ENCODE measurements at places on chromosomes 2 and 18.

- no peak for DNase-seq
Observed at GRCh38 chr2:60490848-60491247, 62.6 kb downstream of the BCL11A start.

DNA sequence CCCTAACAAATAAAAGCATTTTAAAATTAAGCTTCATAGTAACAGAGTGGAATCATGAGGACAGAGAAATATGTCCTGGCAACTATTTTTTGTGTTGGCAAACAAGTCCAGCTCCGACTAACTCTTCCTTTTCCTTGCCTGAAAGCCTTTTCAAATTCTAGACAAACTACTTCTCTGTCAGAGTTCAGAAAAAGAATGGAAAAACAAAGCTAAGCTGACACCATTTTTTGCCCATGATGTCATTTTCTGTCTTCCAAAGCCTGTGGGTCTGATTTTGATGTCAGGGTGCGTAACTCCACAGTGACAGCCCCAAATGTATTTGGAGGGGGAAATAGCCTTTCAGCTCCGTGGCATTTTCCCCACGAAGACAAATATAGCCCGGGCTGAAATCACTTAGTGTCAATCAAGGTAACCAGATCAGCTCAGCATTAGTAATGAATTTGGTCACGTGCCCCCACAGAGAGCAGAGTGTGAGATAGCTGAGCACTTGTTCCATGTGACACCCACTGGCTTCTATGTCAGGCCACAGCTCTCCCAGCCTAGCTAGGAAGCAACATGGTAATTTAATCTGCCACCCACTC lies 233.0 kb upstream of the SIX2 start:
- DNase-seq = no peak

DNA sequence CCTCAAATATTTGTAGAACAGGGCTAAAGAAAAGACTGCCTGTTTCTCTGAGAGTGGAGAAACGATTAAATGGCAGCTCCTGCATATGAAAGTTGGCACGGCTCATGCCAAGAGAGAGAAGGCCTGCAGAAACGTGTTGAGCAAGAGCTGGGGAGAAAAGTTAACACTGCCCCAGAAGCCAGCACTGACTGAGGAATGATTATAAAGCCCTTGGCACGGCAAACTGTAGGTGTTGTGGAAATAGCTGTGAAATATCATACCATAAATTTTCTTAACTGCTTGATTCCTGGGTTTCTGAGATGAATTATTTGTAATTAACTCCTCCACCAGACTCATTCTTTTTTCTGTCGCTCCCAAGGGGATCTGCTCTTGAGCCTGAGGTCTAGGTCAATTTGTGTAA lies 4.3 kb downstream of the FRZB start:
- DNase-seq = no peak

DNA sequence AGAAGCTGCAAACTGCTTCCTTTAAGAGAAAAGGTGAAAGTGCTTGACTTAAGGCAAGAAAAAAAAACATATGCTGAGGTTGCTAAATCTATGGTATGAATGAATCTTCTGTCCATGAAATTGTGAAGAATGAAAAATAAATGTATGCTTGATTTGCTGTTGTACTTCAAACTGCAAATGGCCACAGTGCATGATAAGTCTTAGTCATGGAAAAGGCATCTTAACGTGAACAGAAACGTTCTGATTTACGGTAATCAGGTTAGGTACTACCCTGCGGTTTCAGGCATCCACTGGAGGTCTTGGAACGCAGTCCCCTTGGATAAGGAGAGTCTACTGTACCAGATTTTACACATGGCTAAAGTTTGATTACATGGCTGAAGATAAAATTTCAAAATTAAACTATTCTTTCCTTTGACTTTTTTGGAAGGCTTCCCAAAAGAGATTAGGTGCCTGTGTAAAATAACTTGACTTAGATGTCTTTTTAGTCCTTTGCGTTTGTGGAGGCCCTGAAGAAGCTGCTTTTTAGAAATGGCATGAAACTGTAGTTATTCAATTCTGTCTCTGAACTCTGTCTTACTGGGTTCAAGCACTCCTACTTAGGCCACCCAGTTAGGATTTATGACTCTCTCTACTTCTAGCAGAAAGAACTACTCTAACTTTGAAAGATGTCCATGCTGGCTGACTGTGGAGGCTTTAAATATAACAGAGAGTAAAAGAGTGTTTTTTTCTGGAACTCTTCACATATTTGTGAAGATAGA lies 35.9 kb upstream of the SCN9A start:
- DNase-seq = no peak

DNA sequence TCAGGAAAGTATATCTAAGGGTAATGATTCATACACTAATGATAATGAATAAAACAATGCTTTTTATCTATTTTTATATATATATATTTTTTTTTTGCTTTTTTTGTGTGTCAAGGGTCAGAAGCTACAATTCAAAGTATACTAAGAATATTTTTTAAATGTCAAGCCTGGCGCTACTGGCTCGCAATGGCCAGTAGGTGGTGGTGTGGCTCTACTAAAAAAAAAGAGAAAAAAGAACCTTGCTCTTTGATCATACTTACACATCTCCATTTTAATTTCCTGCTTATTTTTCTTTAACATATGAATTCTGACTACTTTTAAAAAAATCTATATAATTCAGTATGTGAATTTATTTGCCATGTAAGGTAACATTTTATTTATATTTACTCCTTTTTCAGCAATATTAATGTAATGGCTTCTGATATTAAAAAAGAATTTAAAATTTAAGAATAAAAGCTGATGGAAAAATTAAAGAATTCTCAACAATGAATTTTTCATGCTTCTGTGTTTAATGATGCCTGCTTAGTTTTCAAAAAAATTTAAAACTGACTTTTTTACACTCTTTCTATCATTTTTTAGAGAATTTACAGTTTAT lies 232.9 kb downstream of the GULP1 start:
- DNase-seq = peak; percentile 1

- no peak for DNase-seq
Observed at GRCh38 chr2:216279459-216279858, 92.8 kb downstream of the MARCHF4 start.

GRCh38 chr18:850960-851359 lies 38.9 kb upstream of the YES1 start:
- no peak for DNase-seq

- DNase-seq = no peak
Observed at GRCh38 chr2:108287169-108287568, 1.5 kb upstream of the SULT1C2 start.

- no peak for DNase-seq
Observed at GRCh38 chr2:36650031-36650829, 46.3 kb upstream of the VIT start.

DNA sequence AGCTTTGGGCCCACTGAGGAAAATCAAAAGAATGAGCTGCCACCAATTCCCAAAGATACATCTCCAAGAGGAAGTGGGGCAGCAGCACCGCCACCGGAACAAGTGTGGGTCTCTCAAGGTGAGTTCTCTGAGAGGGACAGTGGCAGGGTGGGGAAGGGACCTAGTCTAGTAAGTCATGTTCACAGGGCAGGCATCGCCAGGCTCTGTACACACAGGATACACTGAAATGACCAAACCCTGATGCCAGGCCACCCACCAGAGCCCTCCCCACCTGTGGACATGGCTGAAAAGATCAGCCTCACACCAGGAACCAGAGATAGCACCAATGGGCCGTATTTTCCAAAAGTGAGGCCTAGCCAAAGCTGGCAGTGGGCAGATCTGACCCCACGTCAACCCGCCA lies 108.2 kb upstream of the SMAD2 start:
- no peak for DNase-seq

GRCh38 chr2:181621779-181622490 lies 35.0 kb downstream of the CERKL start:
- DNase-seq = no peak

GRCh38 chr2:240526521-240526920 lies 31.3 kb downstream of the ANKMY1 start:
- no peak for DNase-seq

GRCh38 chr2:171523088-171524017 lies 1.1 kb downstream of the CYBRD1 start:
- DNase-seq = peak; percentile 14

GRCh38 chr18:75200071-75200470 lies 8.9 kb downstream of the PTGR3 start:
- DNase-seq = no peak

DNA sequence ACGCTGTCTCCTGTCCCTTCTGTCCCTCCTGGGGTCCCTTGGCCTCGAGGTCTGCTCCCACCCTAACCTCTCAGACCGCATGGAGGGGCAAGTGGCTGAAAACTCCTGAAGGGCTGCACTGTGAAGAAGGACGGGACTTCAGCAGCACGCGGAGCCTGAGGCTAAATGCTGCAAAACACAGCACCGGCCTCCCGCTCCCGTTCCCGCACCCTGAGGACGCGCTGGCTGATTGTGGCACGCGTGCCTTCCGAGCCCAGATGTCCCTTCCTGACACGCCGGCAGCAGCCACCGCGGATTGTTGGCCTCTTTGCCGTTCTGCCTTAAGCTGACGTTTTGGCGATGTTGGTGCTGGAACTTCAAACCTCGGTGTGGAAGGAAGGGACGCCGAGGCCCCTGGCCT lies 125.9 kb upstream of the CTDP1 start:
- DNase-seq = no peak

GRCh38 chr2:219056176-219056895 lies 4.4 kb downstream of the IHH start:
- no peak for DNase-seq

- no peak for DNase-seq
Observed at GRCh38 chr18:48997985-48998831, 47.4 kb upstream of the SMAD7 start.

DNA sequence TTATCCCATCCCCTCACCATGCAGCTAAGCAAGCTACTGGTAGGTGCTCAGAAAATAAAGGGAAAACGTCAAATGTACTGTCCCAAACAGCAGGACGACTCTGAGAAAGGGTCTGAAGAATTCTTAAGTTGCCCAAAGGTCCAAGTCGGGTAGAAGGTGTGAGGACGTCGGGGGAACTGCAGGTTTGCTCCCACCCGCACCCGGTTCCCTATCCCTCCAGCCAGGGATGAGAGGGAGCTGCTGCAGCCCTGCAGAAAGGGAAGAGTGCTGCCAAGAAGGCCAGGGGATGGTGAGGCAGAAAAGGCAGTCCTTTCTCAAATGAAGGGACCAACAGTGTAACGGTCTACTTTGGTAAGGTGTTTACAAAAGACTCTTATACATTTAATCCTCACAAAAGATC lies 6.9 kb upstream of the UCN start:
- no peak for DNase-seq
